ENCODE measurements at places on chromosomes 7 and 10.

- no peaks in the 10 kb centered on the region for H3K27me3 ChIP-seq
- H3K27ac ChIP-seq, result no peak overlapping the region
- DNase-seq, result no peak
- H3K36me3 ChIP-seq, result no peaks in the 10 kb centered on the region
- H3K4me3 ChIP-seq, result no peak overlapping the region
- H3K4me1 ChIP-seq, result no peaks in the 10 kb centered on the region
Observed at GRCh38 chr7:18201350-18201749, 173.7 kb upstream of the PRPS1L1 start.

- H3K4me1 ChIP-seq, result peaks cover 56% of the 10 kb centered on the region
- no peak for DNase-seq
- no peak overlapping the region for H3K27ac ChIP-seq
- H3K36me3 ChIP-seq, result no peaks in the 10 kb centered on the region
- H3K4me3 ChIP-seq, result no peak overlapping the region
Observed at GRCh38 chr10:119659951-119660350, 8.8 kb downstream of the BAG3 start.

GRCh38 chr10:70596860-70597809, 5.4 kb downstream of the PRF1 start:
- H3K4me3 ChIP-seq, result no peak overlapping the region
- no peak for DNase-seq
- no peaks in the 10 kb centered on the region for H3K36me3 ChIP-seq
- H3K4me1 ChIP-seq, result no peaks in the 10 kb centered on the region

DNA sequence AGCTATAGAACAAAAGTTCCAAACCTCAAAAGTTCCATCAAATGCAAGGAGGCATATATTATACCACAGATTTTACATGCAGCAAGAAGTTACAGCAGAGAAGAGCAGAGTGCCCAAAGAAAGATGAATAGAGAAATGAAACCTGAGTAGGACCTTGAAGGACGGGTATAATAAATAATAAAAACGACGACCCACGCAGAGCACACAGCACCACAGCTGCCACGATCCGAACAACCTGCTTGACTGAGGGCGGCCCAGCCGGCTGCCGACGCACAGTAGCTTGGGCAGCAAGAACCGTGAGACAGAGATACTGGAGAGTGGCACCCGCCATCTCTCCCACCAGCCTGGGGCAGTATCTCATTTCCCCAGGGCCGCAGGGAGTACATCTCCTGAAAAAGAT, 79.0 kb downstream of the HIPK2 start:
- no peak overlapping the region for H3K4me3 ChIP-seq
- H3K36me3 ChIP-seq, result no peaks in the 10 kb centered on the region
- DNase-seq, result no peak
- H3K27me3 ChIP-seq, result no peaks in the 10 kb centered on the region

DNA sequence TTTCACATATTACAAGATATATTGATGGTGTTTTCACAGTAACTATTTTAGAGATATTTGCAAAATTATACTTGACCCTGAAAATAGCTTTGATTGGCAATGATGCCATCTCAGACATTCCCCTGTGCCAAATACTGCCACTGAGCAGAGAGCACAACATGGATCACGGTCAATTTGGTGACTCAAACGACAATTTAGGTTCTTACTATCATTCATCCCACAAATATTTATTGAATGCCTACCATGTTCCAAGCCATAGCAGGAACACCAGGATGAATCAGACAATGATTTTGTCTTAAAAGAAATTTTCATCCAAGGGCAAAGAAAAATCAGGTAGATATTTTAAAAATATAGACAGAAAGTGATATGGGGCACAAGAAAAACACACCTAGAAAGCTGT, 153.2 kb upstream of the ADO start:
- no peaks in the 10 kb centered on the region for H3K27me3 ChIP-seq
- H3K4me1 ChIP-seq, result peaks cover 32% of the 10 kb centered on the region
- H3K27ac ChIP-seq, result peak overlapping the region; percentile 41
- H3K4me3 ChIP-seq, result no peak overlapping the region

- no peak overlapping the region for H3K4me3 ChIP-seq
- H3K27me3 ChIP-seq, result no peaks in the 10 kb centered on the region
- no peaks in the 10 kb centered on the region for H3K4me1 ChIP-seq
- no peak overlapping the region for H3K27ac ChIP-seq
Observed at GRCh38 chr7:43058271-43059066, 54.0 kb upstream of the HECW1 start.

- H3K27ac ChIP-seq, result peak overlapping the region; percentile 57
- H3K4me1 ChIP-seq, result peaks cover 26% of the 10 kb centered on the region
- H3K36me3 ChIP-seq, result no peaks in the 10 kb centered on the region
- peak; percentile 78 for DNase-seq
Observed at GRCh38 chr7:16657656-16658279, 11.8 kb downstream of the BZW2 start.

DNA sequence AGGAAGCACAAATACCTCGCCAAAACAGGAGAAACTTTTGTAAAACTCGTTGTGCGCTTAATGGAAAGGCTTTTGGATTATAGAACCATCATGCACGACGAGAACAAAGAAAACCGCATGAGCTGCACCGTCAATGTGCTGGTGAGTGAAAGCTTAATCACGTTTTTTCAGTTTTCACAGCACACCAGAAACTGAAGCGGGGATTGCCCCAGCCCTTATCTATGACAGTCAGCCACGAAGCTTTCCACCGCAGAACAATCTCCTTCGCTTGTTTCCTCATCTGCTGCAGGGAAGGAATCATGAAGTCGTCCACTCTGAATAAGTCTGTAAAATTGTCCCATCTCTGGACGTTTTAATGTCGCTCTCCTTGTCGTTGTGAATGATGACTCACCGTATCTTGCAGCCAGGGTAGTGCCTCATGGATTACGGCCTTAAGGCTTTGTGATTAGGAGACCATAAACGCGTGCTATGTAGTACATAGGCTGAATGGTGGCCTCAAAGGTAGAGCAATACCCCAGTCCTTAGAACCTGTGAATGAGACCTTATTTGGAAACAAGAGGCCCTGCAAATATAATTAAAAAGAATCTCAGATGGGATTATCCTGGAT, 174.9 kb upstream of the NPS start:
- peaks cover 19% of the 10 kb centered on the region for H3K36me3 ChIP-seq
- no peaks in the 10 kb centered on the region for H3K27me3 ChIP-seq
- no peak overlapping the region for H3K4me3 ChIP-seq
- H3K27ac ChIP-seq, result no peak overlapping the region

GRCh38 chr7:121531175-121532070, 135.3 kb upstream of the FAM3C start:
- no peaks in the 10 kb centered on the region for H3K36me3 ChIP-seq
- peaks cover 71% of the 10 kb centered on the region for H3K27me3 ChIP-seq
- peak; percentile 20 for DNase-seq
- H3K4me3 ChIP-seq, result no peak overlapping the region

- peaks cover 8% of the 10 kb centered on the region for H3K4me1 ChIP-seq
- H3K36me3 ChIP-seq, result no peaks in the 10 kb centered on the region
- H3K4me3 ChIP-seq, result peak overlapping the region; percentile 88
- DNase-seq, result peak; percentile 59
- H3K27me3 ChIP-seq, result no peaks in the 10 kb centered on the region
- H3K27ac ChIP-seq, result peak overlapping the region; percentile 29
Observed at GRCh38 chr10:112949143-112949823, 764 bp upstream of the TCF7L2 start.

GRCh38 chr7:82816272-82816671, 346.4 kb downstream of the PCLO start:
- H3K27me3 ChIP-seq, result no peaks in the 10 kb centered on the region
- H3K4me3 ChIP-seq, result no peak overlapping the region
- no peak overlapping the region for H3K27ac ChIP-seq
- peak; percentile 4 for DNase-seq

DNA sequence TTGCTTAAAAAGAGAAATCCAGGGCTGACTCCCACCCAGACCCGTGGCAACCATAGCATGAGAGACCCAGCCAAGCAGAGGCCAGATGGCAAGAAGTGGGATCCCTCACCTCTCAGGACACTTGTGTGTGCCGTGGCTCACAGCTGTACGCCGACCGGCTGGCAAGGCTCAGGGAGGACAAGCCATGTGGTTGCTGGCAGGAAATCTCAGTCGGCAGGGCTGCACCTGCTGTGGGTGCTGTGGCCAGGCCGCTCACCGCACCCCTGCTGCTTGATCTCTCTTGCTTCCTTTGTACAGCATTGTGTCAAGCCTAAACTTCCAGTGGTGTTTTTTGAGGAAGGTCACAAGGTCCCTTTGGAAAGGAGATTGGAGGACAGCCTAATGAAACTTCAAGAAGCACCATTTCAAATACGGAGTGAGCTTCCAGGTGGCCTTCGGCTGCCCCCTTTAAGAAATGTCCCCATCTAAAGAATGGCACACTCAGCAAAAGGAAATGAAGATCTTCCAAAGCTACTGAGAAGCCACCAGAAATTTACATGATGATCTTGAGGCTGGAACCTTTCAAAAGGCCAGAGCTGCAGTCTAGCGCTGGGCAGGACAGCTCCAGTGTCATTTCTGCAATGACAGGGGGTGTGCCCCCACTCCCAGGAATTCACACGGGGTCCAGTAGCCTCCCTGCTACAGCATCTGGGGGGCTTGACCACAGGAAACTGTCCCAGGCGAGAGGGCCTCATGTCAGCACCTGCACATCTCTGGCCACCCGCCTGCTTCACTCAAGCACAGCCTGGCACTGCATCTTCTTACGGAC, 409.0 kb upstream of the MGMT start:
- H3K36me3 ChIP-seq, result no peaks in the 10 kb centered on the region
- no peak overlapping the region for H3K4me3 ChIP-seq

All from GM23248 (cell line).